ENCODE measurements at places on chromosomes 4 and X.

- H3K4me1 ChIP-seq: no peaks in the 10 kb centered on the region
- no peak overlapping the region for H3K27ac ChIP-seq
- H3K27me3 ChIP-seq: no peaks in the 10 kb centered on the region
Measured at GRCh38 chr4:2825740-2826139, 17.9 kb upstream of the ADD1 start.

GRCh38 chr4:5857199-5857598 lies 35.7 kb downstream of the CRMP1 start:
- no peak for DNase-seq
- no peaks in the 10 kb centered on the region for H3K27me3 ChIP-seq
- no peaks in the 10 kb centered on the region for H3K4me1 ChIP-seq
- no peak overlapping the region for H3K4me3 ChIP-seq
- H3K36me3 ChIP-seq: no peaks in the 10 kb centered on the region

GRCh38 chr4:94419956-94420355 lies 31.8 kb upstream of the PDLIM5 start:
- no peak overlapping the region for H3K27ac ChIP-seq
- H3K4me3 ChIP-seq: no peak overlapping the region
- H3K4me1 ChIP-seq: no peaks in the 10 kb centered on the region
- no peaks in the 10 kb centered on the region for H3K27me3 ChIP-seq
- H3K36me3 ChIP-seq: no peaks in the 10 kb centered on the region

GRCh38 chr4:8510611-8511285 lies 69.4 kb upstream of the GPR78 start:
- H3K4me1 ChIP-seq: no peaks in the 10 kb centered on the region
- H3K36me3 ChIP-seq: no peaks in the 10 kb centered on the region
- H3K4me3 ChIP-seq: no peak overlapping the region
- no peak overlapping the region for H3K27ac ChIP-seq
- no peak for DNase-seq
- H3K27me3 ChIP-seq: no peaks in the 10 kb centered on the region

All from CD14-positive monocyte (primary cell).